ENCODE measurements at places on chromosomes 3 and 15. TPM values are rescaled to one million over a fixed set of nuclear protein-coding genes. Genes with fewer than 3 reads are reported as not detected.

The CHSY1 gene
- 11.4 TPM for total RNA-seq

The FBXW12 gene
- total RNA-seq = not detected

DNA sequence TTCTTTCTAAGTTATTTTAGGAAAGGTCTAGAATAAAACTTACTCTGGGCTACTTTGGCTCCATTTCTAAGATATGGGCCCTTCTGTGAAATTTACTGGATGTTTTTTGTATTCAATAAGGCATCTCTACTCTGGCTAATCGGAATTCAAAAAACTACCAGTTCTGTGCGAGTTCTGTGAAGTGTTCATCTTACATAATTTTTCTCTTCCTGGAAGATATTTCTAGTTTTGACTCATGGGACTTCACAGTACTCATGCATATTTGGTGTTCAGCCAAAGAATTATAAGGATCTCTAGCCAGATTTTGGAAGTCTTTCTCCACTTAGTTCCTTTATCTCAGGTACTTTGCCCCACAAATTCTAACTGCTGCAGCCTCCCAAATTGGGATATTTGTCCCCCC lies 46.4 kb upstream of the MBNL1 start:
- no peaks in the 10 kb centered on the region for H3K4me1 ChIP-seq
- no peaks in the 10 kb centered on the region for H3K36me3 ChIP-seq
- no peak overlapping the region for H3K4me3 ChIP-seq
- H3K27ac ChIP-seq = no peak overlapping the region
- DNase-seq = no peak
- no peaks in the 10 kb centered on the region for H3K27me3 ChIP-seq

GRCh38 chr3:192737506-192737905 lies 10.2 kb upstream of the FGF12 start:
- no peaks in the 10 kb centered on the region for H3K36me3 ChIP-seq
- H3K4me1 ChIP-seq = no peaks in the 10 kb centered on the region
- no peaks in the 10 kb centered on the region for H3K27me3 ChIP-seq
- DNase-seq = no peak
- no peak overlapping the region for H3K4me3 ChIP-seq

- H3K4me3 ChIP-seq = peak overlapping the region; percentile 79
- peak; percentile 51 for DNase-seq
- H3K36me3 ChIP-seq = no peaks in the 10 kb centered on the region
- H3K4me1 ChIP-seq = peaks cover 14% of the 10 kb centered on the region
- H3K27ac ChIP-seq = no peak overlapping the region
Measured at GRCh38 chr15:36579792-36580431, 486 bp downstream of the CDIN1 start.

The LRRC3B gene
- total RNA-seq = not detected

DNA sequence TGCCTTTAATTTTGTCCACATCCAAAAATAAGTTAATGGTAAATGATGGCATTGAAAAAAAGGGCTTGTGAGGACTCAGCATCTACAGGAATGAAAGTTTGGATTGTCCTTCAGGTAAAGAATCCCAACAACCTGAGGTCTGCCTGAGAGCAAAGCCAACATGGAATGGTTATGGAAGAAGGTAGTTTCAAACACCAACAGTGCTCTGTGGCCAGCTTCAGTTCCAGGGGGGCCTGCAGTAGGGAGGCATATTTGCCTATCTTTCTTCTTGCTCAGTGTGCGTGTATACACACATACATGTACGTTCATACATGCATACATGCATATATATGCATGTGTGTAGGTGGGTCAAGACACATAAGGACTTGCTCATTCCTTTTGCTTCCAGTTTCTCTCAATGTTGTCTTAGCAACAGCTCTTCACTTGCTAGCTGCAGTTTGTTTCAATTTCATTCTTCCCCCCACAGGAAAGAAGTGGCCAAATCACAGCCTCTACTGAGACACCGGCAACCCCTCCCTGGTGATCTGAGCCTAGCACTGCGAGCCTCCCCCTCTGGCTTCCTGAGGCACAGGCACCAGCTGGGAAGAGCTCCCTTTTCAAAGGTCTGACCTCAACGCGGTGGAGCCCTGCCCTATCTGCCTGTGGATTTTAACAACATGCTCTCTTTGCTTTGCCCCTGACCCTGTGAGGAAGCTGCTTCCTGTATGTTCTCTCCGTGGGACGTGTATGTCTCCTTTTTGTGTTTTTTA lies 146.2 kb downstream of the KLF13 start:
- no peak overlapping the region for H3K27ac ChIP-seq
- H3K36me3 ChIP-seq = no peaks in the 10 kb centered on the region
- H3K27me3 ChIP-seq = 0 out of 2 replicates have a peak, but pooled peaks cover 4% of the 10 kb centered on the region
- no peak overlapping the region for H3K4me3 ChIP-seq

GRCh38 chr3:112973325-112974177 lies 1.4 kb downstream of the CD200R1 start:
- H3K4me3 ChIP-seq = no peak overlapping the region
- DNase-seq = no peak
- H3K4me1 ChIP-seq = no peaks in the 10 kb centered on the region
- no peaks in the 10 kb centered on the region for H3K27me3 ChIP-seq
- H3K36me3 ChIP-seq = no peaks in the 10 kb centered on the region
- H3K27ac ChIP-seq = no peak overlapping the region

The MELTF gene
- total RNA-seq = 0.07 TPM

The MORF4L1 gene
- total RNA-seq = 213 TPM

The CLRN1 gene
- not detected for total RNA-seq

- no peaks in the 10 kb centered on the region for H3K4me1 ChIP-seq
- H3K36me3 ChIP-seq = no peaks in the 10 kb centered on the region
- no peaks in the 10 kb centered on the region for H3K27me3 ChIP-seq
Measured at GRCh38 chr3:74000725-74001124, 376.0 kb upstream of the PDZRN3 start.

The C3orf20 gene
- not detected for total RNA-seq

DNA sequence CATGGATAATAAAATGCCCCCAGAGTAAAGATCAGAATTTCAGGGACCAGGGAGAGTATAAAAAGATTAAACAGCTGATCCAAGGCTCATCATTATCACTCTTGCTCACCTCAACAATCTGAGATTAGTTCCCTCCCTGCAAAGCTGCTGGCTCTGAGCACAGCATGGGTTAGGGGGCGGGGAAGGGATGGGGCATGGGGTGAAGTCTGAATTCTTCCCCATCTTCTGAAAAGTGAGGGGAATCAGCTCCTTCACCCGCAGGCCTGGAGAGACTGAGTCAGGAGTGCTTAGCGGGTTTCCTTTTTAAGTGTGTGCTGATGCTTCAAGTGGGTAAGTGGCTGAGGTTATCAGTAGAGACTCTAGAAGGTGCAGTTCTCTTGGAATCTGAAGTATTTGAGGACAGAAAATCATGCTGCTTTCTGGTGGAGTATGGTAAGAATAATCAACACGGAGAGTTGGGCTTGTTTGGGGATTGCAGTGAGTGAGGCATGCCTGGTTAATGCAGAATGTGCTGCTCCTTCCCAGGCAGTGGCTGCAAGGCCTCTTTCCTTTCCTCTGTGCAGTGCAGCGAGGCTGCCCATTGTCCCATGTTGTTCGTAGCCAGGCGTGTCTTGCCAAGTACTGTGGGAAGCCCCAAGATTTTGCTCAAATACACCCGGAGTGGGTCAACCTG lies 59.2 kb upstream of the TRAK1 start:
- H3K27me3 ChIP-seq = no peaks in the 10 kb centered on the region
- no peak for DNase-seq
- no peak overlapping the region for H3K27ac ChIP-seq

All from Karpas-422 (cell line).